ENCODE measurements at places on chromosomes 7 and 10.

DNA sequence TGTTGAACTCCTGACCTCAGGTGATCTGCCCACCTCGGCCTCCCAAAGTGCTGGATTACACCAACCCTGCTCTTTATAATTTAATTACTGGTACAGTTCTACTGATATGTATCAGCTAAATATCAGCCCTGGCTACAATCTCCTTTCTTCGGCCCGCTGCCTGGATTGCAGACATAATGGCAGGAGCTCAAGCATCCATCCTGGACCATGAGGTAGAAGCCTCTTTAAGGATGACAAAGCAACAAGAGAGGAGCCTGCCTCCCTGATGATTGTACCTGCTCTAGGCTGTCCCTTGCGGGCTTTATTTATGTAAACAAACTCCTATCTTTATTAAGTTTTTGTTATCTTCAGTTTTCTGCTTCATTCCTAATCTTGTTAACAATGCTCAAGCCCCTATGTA lies 5.6 kb upstream of the PSAP start:
- no peak for ATAC-seq

- ATAC-seq, result no peak
Observed at GRCh38 chr7:38051786-38052185, 126.3 kb upstream of the STARD3NL start.

GRCh38 chr7:77887567-77887966 lies 89.0 kb downstream of the PHTF2 start:
- ATAC-seq, result no peak

GRCh38 chr7:87148332-87148955 lies 3.8 kb upstream of the DMTF1 start:
- ATAC-seq, result no peak

DNA sequence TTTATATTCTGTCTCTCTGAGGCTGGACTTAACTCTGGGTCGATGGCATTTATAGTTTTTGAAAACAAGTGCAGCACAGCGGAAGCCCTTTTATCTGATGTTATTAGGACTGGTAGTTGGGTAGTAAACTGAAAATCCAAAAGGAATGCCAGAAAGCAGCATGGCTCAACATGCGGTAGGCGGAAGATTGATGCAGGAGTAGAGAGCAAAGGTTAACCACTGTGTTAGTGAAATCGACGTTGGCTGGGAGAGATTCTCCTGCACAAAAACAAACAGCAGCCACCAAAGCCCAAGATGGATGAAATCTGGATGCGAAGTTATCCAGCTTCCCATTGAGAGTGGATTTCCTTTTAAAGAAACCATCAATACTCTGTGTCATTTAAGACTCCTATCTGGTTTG lies 54.5 kb upstream of the EMX2 start:
- ATAC-seq, result no peak

DNA sequence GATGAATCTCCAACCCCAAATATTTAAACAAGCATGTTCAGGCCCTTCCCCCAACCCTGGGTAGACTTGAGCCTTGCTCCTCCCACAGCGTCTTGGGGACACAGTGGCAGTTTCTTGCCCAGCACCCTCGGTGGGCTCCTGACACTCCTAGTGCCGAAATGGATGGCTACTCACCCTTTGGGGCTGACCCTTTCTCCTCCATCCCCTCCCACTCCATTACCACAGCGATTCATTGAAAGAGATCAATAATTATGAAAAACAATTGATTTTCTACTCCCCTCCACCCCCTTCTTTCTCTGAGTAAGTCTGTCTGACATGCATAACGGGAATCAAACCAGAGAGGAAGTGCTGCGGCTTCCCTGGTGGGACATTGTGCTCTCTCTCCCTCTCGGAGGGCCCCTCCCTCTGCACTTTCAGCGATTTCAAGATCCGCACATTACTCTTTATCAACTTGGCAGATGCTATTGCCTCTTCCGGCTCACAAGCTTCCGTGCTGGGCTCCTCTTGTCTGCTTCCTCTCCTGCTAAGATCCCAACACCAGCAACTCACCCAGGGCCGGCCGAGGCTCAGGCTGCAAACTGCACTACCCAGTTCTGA lies 79.0 kb upstream of the PLXNA4 start:
- ATAC-seq, result peak; percentile 20

DNA sequence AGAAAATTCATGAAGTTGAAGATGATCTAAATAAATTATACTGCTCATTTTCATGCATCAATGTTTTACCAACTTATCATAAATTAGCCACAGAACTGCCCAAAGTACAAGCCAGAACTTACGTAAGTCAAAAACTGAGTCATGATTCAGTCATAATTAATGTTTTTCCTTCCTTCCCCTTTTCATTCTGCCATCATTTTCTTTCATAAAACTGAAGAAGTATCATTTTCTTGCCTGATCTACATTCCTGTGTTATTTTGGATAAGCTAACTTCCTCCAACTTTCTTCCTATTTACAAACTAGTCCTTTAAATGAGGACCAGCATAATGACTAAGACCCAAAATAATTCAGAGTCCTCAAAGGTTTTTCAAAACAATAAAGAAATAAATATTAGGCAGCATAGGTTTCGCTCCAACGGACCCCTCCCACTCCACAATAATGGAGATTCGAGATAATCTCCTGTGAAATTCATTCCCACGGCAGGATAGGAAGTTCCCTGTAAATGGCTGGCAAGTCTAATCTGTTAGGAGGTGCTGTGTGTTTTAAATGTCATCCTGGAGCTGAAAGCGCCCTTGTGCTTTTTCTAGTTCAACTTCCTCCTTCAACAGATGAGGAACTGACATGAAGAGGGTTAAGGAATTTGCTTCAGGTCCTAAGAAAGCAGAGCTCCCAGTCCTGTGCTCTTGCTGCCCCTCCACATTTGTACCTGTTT lies 218.9 kb downstream of the DOCK4 start:
- ATAC-seq, result no peak

- ATAC-seq, result no peak
Observed at GRCh38 chr10:84695902-84696301, 367.5 kb downstream of the CCSER2 start.

- no peak for ATAC-seq
Observed at GRCh38 chr7:118478931-118479330, 254.4 kb downstream of the ANKRD7 start.

GRCh38 chr10:3477683-3478082 lies 305.1 kb upstream of the PITRM1 start:
- peak; percentile 68 for ATAC-seq

DNA sequence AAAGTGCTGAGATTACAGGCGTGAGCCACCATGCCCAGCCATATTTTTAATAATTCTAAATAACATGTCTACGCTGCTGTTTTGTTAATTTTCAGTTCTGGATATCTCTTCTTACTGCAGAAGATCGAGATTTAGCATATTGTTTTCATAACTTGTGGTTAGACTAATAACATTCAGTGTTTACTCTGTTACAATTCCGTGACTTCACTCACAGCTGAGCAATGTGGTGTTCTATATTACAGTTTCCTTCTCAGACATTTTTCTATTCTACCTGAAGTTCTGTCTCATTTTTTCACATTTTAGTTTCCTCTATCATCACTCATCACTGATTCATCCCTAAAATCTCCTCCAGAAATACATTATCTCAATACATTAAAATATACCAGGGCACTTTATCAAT lies 10.9 kb downstream of the RNF32 start:
- no peak for ATAC-seq

GRCh38 chr7:2038931-2039728 lies 193.6 kb downstream of the MAD1L1 start:
- ATAC-seq, result no peak

- ATAC-seq, result no peak
Observed at GRCh38 chr10:12733271-12733670, 268.2 kb downstream of the CCDC3 start.

GRCh38 chr10:116690356-116691322 lies 51.7 kb downstream of the HSPA12A start:
- ATAC-seq, result no peak

DNA sequence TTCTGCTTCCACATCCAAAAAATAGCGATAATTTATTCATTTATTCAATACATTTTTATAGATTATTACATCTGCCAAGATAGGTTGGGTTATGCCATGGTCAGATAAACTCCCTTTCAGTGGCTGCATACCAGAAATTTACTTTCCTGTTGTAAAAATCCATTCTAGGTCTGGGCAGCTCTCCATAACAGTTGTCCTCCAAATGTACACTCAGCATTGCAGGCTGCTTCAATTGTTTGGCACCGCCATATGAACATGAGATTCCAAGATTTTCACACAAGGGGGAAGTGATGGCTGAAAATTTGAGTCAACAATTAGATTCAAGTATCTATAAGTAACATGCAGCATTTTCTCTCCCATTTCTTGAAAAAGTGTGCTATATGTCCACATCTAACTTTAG lies 568.7 kb downstream of the ETV1 start:
- no peak for ATAC-seq

DNA sequence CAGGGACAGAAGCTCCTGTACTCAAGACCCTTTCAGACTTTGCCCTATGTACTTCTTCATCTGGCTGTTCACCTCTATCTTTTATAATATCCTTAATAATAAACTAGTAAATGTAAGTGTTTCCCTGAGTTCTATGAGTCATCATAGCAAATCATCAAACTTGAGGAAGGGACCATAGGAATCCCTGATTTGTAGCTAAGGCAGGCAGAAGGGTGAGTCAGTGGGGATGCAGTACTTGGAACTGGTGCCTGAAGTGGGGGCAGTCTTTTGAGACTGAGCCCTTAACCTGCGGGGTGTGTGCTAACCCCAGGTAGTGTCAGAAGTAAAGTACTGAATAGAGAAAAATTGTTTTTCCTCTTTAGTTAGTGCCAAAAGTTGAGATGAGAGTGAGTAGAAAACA lies 6.2 kb upstream of the TMEM243 start:
- ATAC-seq, result no peak

- no peak for ATAC-seq
Observed at GRCh38 chr7:23000597-23001360, 13.2 kb downstream of the HYCC1 start.

GRCh38 chr7:4682621-4683042 lies 537 bp downstream of the FOXK1 start:
- ATAC-seq, result peak; percentile 19

DNA sequence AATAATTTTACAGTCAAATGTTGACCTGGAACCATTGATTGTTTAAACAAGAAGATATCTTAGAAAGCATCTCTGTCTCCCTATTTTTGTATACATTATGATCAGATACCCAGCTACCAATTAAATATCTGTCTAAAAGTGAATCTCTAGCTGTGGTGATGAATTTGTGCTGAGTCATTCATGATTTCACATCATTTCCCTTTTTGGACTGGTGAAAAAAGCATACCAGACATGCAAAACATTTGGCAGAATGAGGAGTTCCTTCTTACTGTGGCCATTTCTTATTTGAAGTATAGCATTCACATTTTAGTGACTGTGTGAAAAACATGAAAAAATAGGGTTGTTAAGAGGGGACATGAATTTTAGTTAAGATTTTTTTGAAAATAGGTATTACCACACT lies 98.0 kb upstream of the GATA3 start:
- ATAC-seq, result no peak

DNA sequence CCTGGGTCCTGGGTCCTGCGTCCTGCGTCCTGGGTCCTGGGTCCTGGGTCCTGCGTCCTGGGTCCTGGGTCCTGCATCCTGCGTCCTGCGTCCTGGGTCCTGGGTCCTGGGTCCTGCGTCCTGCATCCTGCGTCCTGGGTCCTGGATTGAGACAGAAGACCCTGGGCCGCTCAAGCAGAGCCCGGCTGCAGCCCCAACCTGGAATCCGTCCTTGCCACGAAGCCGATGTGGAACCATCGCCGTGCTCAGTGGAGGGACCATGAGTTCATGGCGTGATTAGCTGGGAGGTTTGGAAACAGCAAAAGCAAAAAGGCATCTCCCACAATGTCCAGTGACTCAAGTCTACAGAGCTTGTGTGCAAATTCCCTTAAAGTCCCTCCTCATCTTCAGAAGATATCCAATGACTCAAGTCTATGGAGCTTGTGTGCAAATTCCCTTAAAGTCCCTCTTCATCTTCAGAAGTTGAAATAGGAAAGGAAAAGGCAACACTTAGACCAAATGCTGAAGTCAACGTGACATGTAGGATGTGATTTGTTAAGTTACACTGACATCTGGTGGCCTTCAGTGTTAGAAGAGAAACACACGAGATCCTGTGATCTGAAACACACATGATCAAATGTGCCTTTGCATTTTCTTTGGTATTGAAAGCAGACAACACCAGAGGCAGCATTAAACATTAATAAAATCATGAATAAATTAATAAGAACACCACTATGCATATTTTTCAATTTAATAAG lies 179.9 kb downstream of the PTPRN2 start:
- peak; percentile 42 for ATAC-seq

GRCh38 chr7:3065724-3066143 lies 22.1 kb upstream of the CARD11 start:
- ATAC-seq, result no peak

DNA sequence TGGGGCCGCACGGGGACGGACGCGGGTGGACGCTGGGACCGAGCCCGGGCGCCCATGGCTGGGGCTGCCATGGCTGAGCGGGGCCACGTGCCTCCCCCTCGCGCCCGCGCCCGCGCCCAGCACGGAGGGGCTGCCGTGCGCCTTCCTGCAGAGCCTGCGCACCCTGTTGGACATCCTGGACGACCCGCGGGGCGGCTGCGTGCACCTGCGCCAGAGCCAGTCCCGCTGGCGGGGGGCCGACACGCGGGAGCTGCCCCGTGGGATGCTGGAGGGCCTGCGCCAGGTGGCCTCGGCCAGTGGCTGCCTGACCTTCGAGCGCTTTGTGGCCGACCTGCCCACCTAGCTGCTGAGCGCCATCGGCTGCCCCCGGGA lies 72.5 kb upstream of the KCTD7 start:
- no peak for ATAC-seq

GRCh38 chr10:97868134-97868685 lies 18.6 kb downstream of the GOLGA7B start:
- no peak for ATAC-seq

- peak; percentile 60 for ATAC-seq
Observed at GRCh38 chr10:77919713-77920108, 6.8 kb downstream of the DLG5 start.

- no peak for ATAC-seq
Observed at GRCh38 chr10:620417-620816, 69.1 kb downstream of the DIP2C start.

GRCh38 chr10:98446151-98446660 lies 529 bp downstream of the HPS1 start:
- peak; percentile 35 for ATAC-seq

GRCh38 chr10:120336911-120337540 lies 120.0 kb upstream of the PLPP4 start:
- peak; percentile 57 for ATAC-seq

GRCh38 chr7:119572541-119572940 lies 700.4 kb upstream of the KCND2 start:
- ATAC-seq, result no peak

DNA sequence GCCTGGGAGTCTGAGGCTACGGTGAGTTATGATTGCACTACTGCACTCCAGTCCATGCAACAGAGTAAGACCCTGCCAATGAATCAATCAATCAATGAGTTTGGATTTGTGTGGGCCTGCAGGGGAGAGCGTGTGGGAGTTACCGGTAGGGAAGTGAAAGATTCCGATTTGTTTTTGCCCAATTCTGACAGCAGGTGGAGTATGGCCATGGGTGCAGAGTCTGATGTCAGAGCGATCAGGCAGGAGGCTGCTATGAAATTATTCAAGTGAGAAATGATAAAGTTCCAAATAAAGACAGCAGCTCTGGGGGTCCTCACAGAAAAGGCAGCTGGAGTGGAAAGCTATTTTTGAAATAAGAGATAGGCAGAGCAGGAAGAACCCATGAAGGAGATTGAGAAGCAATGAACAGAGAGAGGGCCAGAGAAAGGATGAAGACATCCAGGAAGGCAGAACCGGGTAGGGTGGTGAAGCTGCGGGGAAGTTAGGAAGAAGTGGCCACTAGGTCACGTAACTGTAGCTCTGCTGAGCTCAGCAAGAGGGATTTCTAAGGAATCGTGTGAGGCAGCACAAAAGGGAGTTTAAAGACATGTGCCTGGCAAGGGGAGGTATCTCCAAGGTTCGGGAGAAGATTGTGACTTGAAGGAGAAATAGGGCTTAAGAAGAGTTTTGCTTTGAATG lies 93.7 kb upstream of the NMT2 start:
- ATAC-seq, result no peak

All from esophagus mucosa (tissue), 1 donor.